ENCODE measurements at places on chromosomes 4 and X. TPM values are rescaled to one million over a fixed set of nuclear protein-coding genes. Genes with fewer than 3 reads are reported as not detected.

GRCh38 chr4:107472265-107472948 is 247.6 kb downstream of the PAPSS1 start:
- no peak for DNase-seq

The BEX5 gene
- 2.3 TPM for total RNA-seq

GRCh38 chr4:87423317-87424098 is 1.1 kb downstream of the NUDT9 start:
- DNase-seq, result no peak

The MAGEC1 gene
- total RNA-seq, result not detected

DNA sequence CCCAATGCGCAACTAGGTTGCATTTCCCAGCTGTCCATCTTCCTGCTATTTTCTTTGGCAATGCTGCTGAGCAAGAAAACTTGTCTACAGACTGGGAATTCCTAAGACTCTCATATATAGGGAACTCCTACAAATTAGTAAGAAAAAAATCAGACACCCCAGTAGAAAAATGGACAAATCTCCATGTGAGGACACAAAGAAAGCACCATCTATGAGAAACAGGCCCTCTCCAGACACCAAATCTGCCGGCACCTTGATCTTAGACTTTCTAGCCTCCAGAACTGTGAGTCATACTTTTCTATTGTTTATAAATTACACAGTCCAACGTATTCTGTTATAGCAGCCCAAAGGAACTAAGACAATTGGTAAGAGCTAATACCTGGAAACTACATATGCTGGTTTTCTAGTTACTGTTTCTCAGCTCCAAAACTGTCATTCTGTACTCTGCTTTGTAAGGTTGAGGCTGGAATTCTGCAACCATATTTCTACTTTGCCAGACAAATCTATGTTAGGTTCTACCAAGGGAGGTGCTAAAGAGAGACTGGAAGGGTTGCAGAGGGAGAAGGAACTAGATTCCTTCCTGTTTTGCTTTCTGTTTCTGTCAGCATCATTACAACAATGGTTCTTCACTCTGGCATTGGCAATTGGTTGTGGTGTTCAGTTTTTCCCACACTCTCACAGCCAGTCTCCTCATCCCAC is 35.7 kb upstream of the FAM241A start:
- DNase-seq, result no peak

DNA sequence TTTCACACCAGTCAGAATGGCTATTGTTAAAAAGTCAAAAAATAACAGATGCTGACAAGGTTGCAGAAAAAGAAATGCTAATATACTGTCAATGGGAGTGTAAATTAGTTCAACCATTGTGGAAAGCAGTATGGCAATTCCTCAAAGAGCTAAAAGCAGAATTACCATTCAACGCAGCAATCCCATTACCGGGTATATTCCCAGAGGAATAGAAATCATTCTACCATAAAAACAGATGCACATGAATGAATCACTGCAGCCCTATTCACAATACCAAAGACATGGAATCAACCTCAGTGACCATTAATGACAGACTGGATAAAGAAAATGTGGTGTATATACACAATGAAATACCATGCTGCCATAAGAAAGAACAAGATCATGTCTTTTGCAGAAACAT is 243.0 kb downstream of the STPG2 start:
- no peak for DNase-seq

- DNase-seq, result no peak
Observed at GRCh38 chr4:118350961-118351360, 1.8 kb downstream of the PRSS12 start.

- no peak for DNase-seq
Observed at GRCh38 chrX:2696698-2697215, 5.7 kb downstream of the CD99 start.

DNA sequence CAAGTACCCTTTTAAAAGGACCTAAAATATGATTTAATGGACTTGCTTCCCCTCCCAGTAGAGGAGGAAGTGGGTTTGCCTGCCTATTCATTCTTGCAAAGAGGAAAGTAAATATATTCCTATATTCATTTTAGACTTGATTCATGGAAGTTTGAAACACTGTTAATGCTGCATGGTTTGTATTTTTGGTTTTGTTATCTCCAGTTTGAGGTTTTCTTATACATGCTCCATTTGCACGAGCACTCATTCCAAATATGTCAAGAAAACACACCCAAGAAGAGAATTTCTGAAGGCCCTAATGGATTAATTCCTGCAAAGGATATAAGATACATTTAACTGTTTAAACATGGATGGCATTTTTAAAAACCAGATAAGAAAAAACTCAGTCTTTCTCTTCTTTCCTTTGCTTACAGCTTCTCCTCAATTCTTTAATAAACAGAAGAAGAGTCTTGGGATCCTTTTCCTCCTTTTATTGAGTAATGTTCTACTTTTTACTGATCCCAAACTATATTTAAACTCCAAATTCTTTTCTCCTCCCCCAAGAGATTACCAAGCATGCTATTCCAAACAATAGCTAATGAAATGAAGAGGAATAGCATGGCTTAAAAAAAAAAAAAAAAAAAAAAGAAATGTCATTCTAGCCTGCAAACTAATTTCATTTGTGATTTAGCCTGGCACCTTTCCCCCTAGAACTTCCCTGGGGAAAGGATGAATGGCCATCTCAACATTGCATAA is 54.6 kb upstream of the LDB2 start:
- no peak for DNase-seq

The CRMP1 gene
- total RNA-seq, result not detected

DNA sequence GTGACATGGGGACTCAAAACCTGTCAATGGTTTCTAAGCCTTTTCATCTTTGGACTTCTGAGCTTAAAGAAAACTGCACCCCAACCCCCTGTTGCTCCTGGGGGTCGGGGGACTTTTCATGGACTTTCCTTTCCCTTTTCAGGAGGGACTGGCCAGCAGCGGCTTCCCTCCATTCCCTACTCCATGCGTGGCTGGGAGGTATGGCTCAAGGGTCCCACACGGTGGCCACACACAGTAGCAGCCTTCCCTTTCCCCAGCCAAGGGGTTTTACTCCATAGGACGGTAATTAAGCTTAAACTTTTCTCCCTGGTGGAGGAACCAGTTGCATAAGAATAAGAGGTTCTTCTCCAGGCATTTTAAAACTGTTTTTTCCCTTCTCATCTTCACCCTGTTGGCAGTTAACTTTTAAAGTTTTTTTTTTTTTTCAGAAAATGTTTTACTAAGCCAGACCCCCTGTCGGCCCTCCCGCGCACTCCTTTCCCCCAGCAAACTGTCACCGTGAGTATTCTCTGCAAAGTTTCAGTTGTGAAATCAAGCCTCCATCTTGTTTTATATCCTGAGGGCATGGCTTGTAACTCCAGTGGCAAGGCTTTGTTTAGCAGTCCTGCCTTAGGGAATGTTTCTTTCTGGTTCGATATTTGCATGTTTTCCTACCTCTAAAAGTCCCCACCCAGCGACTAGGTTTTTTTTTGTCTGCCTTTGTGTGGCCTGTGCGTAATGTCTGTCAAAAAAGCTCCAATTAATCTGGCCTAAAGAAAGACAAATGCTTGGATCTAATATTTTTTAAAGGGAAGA is 325.7 kb downstream of the TLL1 start:
- DNase-seq, result no peak

GRCh38 chrX:147180886-147181285 is 366.3 kb upstream of the CXorf51A start:
- no peak for DNase-seq

DNA sequence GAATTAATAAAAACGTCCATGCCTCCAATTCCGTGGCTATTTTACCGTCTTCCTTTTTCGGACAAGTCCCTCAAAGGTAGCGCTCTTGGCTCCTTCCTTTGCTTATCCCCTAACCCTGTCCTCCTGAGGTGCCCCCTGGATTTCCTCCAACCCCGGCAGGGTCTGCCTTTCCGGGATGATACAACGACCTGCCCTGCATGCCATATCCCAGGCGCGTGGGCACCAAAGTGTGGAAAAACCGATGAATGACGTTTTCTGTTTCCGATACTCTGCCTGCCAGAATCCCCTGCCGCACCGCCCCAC is 706 bp upstream of the CSTF2 start:
- DNase-seq, result no peak

- DNase-seq, result no peak
Observed at GRCh38 chr4:158538911-158539310, 17.2 kb downstream of the RXFP1 start.

The EDNRA gene
- 6.0 TPM for total RNA-seq

- no peak for DNase-seq
Observed at GRCh38 chrX:123481913-123482851, 250.7 kb downstream of the THOC2 start.

The COL25A1 gene
- 1.4 TPM for total RNA-seq

The HSFX3 gene
- total RNA-seq, result not detected

GRCh38 chr4:15982842-15983524 is 20.0 kb upstream of the FGFBP2 start:
- no peak for DNase-seq

- no peak for DNase-seq
Observed at GRCh38 chr4:144686921-144687320, 41.0 kb downstream of the HHIP start.

DNA sequence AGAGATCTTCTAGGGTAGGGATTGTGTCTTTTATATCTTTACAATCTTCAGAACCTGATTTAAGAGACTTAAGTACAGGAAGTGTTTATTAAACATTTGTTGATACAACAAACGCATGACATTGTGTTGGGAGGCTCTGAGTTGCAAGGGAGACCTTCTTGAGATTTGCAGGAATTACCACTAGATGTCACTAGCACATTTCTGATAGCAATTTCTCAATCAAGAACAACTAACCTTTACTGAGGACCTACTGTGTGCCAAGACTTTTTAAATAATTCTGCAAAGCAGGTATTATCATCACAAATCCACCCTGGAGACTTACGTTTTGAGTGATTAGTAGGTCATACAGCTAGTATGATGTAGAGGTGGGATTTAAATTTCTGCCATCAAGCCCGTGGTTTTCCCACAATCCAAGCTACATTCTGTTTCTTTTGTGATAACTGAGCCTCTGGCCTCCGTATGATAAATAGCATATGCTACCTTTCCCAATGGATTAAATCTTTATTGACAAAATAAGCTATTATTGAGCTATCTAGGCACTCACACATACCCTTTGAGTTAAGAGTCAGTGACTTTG is 986.0 kb downstream of the CCSER1 start:
- no peak for DNase-seq

The CXorf49 gene
- total RNA-seq, result not detected

GRCh38 chr4:144384408-144384807 is 243.9 kb upstream of the GYPA start:
- no peak for DNase-seq

The INTU gene
- total RNA-seq, result 7.7 TPM
